ENCODE measurements at places on chromosomes 6 and 20. TPM values are rescaled to one million over a fixed set of nuclear protein-coding genes. Genes with fewer than 3 reads are reported as not detected.
A peak's percentile ranks its signal among the peaks of the same experiment; 100 is the strongest.

- H3K27ac ChIP-seq, result no peak overlapping the region
- no peaks in the 10 kb centered on the region for H3K36me3 ChIP-seq
- H3K4me1 ChIP-seq, result peaks cover 3% of the 10 kb centered on the region
- H3K27me3 ChIP-seq, result no peaks in the 10 kb centered on the region
Measured at GRCh38 chr6:148179786-148180185, 162.9 kb upstream of the SASH1 start.

Gene CNR1
- 0.26 TPM for total RNA-seq

GRCh38 chr20:46004889-46005473 is 3.7 kb upstream of the MMP9 start:
- no peak overlapping the region for H3K27ac ChIP-seq
- H3K36me3 ChIP-seq, result no peaks in the 10 kb centered on the region
- no peaks in the 10 kb centered on the region for H3K27me3 ChIP-seq
- no peak for DNase-seq

GRCh38 chr6:84172080-84172479 is 55.4 kb downstream of the CEP162 start:
- no peaks in the 10 kb centered on the region for H3K27me3 ChIP-seq
- no peak overlapping the region for H3K4me3 ChIP-seq
- no peaks in the 10 kb centered on the region for H3K4me1 ChIP-seq

GRCh38 chr6:57221936-57222742 is at the start of gene RAB23:
Gene RAB23, minus strand, starts transcription at chr6:57222307. Its CDS starts 11,927 bp downstream, at chr6:57210380.
- H3K27me3 ChIP-seq, result peaks cover 9% of the 10 kb centered on the region
- peak; percentile 92 for DNase-seq
- no peaks in the 10 kb centered on the region for H3K36me3 ChIP-seq
- H3K4me3 ChIP-seq, result peak within 1 kb of the TSS; percentile 88
- H3K27ac ChIP-seq, result peak within 1 kb of the TSS; percentile 87
- H3K4me1 ChIP-seq, result peaks cover 13% of the 10 kb centered on the region

DNA sequence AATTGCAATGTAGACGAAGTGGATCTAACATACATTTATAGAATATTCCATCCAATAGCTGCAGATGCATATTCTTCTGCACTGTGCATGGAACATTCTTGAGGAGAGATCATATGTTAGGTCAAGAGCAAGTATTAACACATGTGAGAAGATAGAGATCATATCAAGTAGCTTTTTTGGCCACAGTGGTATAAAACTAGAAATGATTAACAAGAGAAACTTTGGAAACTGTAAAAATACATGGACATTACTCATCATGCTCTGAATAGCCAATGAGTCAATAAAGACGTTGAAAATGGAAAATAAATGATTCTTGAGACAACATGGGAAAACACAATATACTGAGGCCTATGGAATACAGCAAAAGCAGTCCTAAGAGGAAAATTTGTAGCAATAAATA is 94.2 kb downstream of the STXBP5 start:
- H3K27ac ChIP-seq, result no peak overlapping the region
- H3K27me3 ChIP-seq, result no peaks in the 10 kb centered on the region
- no peaks in the 10 kb centered on the region for H3K4me1 ChIP-seq
- no peak overlapping the region for H3K4me3 ChIP-seq

DNA sequence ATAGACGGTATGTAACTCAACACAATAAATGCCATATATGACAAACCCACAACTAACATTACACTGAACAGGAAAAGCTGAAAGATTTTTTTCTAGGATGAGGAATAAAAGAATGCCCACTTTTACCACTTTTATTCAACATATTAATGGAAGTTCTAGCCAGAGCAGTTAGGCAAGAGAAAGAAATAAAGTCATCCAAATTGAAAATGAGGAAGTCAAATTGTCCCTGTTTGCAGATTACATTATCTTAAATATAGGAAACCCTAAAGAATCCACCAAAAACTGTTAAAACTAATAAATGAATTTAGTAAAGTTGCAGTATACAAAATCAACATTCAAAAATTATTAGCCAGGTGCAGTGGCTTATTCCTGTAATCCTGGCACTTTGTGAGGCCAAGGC is 24.6 kb upstream of the ADGB start:
- H3K4me1 ChIP-seq, result no peaks in the 10 kb centered on the region
- H3K36me3 ChIP-seq, result no peaks in the 10 kb centered on the region
- H3K4me3 ChIP-seq, result no peak overlapping the region
- H3K27me3 ChIP-seq, result no peaks in the 10 kb centered on the region
- DNase-seq, result no peak
- no peak overlapping the region for H3K27ac ChIP-seq

DNA sequence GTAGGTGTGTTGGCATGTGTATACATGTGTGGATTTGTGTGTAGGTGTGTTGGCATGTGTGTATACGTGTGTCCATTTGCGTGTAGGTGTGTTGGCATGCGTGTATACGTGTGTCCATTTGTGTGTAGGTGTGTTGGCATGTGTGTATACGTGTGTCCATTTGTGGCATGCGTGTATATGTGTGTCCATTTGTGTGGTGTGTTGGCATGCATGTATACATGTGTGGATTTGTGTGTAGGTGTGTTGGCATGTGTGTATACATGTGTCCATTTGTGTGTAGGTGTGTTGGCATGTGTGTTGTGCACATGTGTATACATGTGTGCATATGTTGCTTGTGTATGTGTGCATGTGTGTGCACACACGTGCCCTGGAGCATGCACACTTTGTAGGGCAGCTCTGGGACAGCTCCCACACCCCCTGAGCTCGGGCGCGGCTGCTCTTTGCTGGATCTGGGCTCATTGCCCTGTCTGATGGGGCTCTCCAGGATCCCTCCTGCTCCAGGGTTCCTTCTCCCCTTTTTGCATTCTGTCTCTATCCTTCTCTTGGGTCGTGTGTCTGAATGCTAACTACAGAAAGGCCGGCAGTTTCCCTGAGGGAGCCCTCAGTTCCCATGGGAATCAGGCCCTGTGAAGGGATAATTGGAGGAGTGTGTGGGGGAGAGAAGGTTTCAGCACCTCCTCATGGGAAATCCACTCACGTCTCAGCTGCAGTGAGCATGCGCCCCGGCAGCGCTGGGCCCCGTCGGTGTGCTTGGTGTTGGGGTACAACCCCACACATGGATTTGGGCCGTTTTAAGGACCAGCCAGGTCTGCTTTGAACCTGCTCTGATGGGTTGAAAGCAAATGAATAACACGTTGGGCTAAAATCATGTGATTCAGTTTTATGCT is 102.0 kb downstream of the ERMARD start:
- H3K4me1 ChIP-seq, result peaks cover 7% of the 10 kb centered on the region
- no peak overlapping the region for H3K27ac ChIP-seq

- H3K27ac ChIP-seq, result no peak overlapping the region
- no peaks in the 10 kb centered on the region for H3K4me1 ChIP-seq
- no peaks in the 10 kb centered on the region for H3K27me3 ChIP-seq
Measured at GRCh38 chr6:83031689-83032088, 34.0 kb downstream of the UBE3D start.

DNA sequence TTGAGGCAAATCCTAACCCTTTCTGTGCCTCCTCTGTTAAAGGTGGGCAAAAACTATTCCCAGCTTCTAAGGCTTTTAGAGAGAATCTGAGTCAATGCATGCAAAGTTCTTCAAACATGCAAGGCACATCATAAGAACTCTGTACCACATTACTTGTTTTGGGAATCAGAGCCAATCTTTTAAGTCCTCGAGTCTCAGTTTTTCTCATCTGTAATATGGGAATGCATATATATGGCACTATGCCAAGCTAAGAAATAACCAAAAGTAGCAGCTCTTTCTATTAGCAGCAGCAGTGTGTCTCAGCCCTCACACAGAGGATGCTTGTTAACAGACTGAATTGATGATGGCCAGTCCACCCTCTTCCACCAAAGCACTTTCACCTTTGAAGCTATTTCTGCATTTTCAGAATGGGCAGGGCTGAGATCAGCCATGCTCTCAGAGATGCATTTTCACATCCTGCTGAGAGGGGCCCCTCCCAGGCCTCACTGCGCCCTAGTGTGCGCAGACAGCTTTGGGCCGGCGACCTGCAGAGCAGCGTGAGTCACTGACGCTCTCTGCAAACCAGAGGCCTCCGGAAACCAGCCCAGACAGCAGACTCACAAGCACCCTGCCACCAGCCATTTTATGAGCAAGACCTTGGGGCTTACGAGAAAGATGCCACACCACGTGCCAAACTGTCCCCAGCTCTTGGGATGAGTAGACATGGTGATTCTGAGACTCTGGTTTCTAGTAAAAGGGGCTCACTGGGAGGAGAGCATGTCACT is 138.0 kb downstream of the NFATC2 start:
- no peak overlapping the region for H3K4me3 ChIP-seq
- no peak overlapping the region for H3K27ac ChIP-seq
- no peaks in the 10 kb centered on the region for H3K36me3 ChIP-seq
- DNase-seq, result no peak
- no peaks in the 10 kb centered on the region for H3K4me1 ChIP-seq

DNA sequence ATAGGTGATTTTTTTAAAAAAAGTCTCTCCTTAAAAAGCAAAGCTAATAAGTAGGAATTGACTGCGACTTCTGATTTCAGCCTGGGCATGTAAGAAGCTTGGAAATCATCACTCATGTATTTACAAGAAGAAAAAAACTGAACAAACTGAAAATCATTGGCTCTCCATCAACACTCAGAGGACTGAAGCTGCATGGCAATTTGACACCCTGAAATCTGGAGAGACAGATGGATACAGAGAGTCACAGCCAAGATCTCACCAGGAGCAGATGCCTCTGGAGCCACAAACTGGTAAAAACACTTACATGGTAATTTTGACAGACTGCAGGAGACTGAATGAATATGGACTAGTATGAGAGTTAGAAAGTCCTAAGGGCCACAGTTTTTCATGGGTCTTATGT is 191.2 kb upstream of the TCF21 start:
- H3K4me3 ChIP-seq, result no peak overlapping the region
- H3K27me3 ChIP-seq, result no peaks in the 10 kb centered on the region
- DNase-seq, result no peak
- H3K36me3 ChIP-seq, result no peaks in the 10 kb centered on the region

GRCh38 chr20:44522841-44523240 is 971 bp upstream of the SERINC3 start:
- H3K36me3 ChIP-seq, result no peaks in the 10 kb centered on the region
- no peaks in the 10 kb centered on the region for H3K27me3 ChIP-seq
- peaks cover 8% of the 10 kb centered on the region for H3K4me1 ChIP-seq
- DNase-seq, result no peak

GRCh38 chr20:44768256-44768655 is 22.6 kb downstream of the KCNK15 start:
- H3K36me3 ChIP-seq, result no peaks in the 10 kb centered on the region
- no peak overlapping the region for H3K4me3 ChIP-seq
- H3K27ac ChIP-seq, result no peak overlapping the region
- H3K4me1 ChIP-seq, result peaks cover 3% of the 10 kb centered on the region
- H3K27me3 ChIP-seq, result no peaks in the 10 kb centered on the region
- DNase-seq, result no peak

Gene PLTP
- total RNA-seq, result 54.4 TPM

GRCh38 chr6:41457303-41457670 is 88.9 kb upstream of the FOXP4 start:
- DNase-seq, result no peak
- H3K27ac ChIP-seq, result no peak overlapping the region
- H3K4me3 ChIP-seq, result no peak overlapping the region
- H3K27me3 ChIP-seq, result peaks cover 16% of the 10 kb centered on the region
- H3K4me1 ChIP-seq, result peaks cover 26% of the 10 kb centered on the region

- no peak overlapping the region for H3K27ac ChIP-seq
- DNase-seq, result no peak
- no peak overlapping the region for H3K4me3 ChIP-seq
- H3K27me3 ChIP-seq, result peaks cover 7% of the 10 kb centered on the region
Measured at GRCh38 chr6:34190504-34191122, 44.7 kb upstream of the GRM4 start.
